ENCODE measurements at places on chromosomes 13 and 19.

- DNase-seq, result no peak
Observed at GRCh38 chr13:102510072-102510471, 86.7 kb upstream of the TPP2 start.

- no peak for DNase-seq
Observed at GRCh38 chr13:114268344-114269280, 12.8 kb upstream of the UPF3A start.

GRCh38 chr13:94658926-94659597, 53.3 kb downstream of the SOX21 start:
- DNase-seq, result no peak

GRCh38 chr19:12667731-12668302, 1.2 kb downstream of the WDR83 start:
- no peak for DNase-seq

- peak; percentile 15 for DNase-seq
Observed at GRCh38 chr19:38134540-38135149, 89.4 kb downstream of the DPF1 start.

DNA sequence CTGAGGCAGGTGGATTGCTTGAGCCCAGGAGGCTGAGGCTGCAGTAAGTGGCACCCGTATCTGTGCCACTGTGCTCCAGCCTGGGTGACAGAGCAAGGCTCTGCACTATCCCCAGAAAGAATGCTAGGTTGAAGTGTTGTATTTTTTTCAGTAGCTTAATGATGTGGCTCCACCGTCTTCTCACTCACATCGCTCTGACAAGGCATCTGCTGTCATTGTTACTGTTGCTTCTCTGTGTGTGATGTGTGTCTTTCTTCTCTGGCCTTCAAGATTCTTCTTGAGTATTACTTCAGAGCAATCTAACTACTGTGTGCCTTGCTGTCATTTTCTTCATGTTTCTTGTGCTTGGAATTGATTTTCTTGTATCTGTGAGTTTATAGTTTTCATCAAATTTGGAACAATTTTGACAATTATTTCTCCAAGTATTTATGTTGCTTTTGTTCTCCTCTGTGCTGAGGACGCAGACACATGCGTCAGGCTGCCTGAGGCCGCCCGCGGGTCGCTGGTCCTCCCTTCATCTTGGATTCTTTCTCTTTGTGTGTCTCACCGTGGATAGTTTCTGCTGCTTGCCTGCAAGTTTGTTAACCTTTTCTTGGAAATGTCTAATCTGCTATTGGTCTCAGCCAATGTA, 10.8 kb downstream of the ADPRHL1 start:
- no peak for DNase-seq

DNA sequence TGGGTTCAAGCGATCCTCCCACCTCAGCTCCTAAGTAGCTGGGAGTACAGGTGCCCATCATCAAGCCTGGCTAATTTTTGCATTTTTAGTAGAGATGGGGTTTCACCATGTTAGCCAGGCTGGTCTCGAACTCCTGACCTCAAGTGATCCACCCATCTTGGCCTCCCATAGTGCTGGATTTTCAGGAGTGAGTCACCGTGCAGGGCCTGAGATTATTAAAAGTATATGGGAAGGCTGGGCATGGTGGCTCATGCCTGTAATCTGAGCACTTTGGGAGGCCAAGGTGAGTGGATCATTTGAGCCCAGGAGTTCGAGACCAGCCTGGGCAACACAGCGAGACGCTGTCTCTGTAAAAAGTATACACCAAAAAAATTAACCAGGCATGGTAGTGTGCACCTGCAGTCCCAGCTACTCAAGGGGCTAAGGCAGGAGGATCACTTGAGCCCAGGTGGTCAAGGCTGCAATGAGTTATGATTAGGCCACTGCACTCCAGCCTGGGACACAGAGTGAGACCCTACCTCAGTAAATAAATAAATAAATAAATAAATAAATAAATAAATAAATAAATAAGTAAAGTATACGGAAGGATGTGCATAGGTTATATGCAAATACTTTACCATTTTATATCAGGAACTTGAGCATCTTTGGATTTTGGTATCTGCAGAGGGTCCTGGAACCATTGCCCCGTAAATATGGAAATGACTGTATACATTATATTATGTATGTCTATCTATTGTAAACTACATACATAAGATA, 854 bp downstream of the IL12RB1 start:
- no peak for DNase-seq

- no peak for DNase-seq
Observed at GRCh38 chr13:45773944-45774343, 71.8 kb downstream of the CBY2 start.

GRCh38 chr19:40400559-40400958, 10.6 kb upstream of the HIPK4 start:
- DNase-seq, result no peak

GRCh38 chr13:48896312-48896711, 79.4 kb upstream of the FNDC3A start:
- DNase-seq, result no peak

DNA sequence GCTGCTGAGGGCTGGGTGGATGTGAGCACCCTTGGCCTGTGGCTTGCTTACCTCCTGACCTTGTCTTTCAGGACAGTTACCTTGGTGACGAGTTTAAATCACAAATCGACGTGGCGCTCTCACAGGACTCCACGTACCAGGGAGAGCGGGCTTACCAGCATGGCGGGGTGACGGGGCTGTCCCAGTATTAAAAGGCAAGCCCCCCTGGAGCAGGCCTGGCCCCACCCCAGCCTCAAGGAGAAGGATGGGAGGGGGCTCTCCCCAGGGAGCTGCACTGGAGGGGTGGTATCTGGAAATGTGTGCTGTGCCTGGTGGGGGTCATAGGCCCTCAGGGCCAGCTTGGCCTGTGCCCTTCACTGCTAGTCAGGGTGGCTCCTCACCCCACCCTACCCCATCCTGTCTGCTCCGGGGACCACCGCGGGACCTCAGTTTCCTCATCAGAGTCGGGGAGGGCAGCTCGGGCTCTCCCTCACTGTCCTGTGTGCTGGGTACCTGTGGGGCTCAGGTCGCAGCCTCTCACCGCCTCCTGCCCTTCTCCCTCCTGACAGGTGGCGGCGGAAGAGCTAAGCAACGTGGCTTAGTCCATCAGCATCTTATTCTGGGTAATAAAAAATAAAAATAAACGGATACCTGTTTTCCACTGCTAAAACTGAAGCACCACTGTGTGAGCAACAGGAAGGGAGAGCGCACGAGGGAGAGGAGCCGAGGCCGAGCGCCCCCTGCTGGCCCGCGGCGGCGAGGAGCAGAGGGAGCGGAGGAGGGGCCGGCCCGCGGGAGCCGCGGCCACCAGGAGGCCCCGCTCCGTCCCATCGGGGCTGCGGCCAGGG, 29.8 kb downstream of the CERS1 start:
- peak; percentile 65 for DNase-seq

DNA sequence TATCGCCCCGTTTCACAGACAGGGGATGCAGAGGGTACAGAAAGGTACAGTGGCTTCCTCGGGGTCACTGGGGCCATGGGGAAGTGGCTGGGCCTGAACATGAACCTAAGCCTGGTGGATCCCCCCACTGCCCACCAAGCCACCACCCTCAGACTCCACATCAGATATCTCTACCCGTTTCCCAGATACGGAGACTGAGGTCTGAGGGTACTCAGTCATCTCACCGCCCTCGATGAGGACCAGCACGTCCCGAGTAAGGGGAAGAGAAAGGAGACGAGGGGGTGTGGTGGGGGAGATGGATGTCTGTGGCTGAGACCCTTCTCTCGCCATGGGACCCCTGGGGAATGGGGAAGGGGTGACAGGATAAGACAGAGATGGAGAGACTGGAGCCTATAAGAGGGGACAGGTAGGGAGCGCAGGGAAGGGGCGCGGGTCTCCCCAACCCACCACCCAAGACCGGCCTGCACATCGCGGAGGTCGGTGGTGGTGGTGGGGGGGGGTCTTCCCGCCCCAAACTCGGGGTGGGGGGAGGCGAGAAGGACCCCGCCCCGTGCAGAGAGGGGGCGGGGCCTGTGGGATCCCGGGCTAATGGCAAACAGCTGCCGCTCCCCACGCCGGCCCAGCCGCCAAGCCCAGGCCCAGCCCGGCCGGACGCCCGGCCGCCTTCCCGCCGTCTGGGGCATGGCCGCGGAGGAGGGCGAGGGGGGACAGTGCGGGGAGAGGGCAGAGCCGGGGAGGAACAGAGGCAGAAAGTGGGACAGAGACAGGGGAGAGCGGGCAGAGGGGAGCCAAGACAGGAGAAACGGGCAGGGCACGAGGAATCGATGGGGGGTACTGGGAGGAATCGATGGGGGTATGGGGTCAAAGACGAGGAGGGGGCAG, 698 bp downstream of the KANK2 start:
- DNase-seq, result no peak

DNA sequence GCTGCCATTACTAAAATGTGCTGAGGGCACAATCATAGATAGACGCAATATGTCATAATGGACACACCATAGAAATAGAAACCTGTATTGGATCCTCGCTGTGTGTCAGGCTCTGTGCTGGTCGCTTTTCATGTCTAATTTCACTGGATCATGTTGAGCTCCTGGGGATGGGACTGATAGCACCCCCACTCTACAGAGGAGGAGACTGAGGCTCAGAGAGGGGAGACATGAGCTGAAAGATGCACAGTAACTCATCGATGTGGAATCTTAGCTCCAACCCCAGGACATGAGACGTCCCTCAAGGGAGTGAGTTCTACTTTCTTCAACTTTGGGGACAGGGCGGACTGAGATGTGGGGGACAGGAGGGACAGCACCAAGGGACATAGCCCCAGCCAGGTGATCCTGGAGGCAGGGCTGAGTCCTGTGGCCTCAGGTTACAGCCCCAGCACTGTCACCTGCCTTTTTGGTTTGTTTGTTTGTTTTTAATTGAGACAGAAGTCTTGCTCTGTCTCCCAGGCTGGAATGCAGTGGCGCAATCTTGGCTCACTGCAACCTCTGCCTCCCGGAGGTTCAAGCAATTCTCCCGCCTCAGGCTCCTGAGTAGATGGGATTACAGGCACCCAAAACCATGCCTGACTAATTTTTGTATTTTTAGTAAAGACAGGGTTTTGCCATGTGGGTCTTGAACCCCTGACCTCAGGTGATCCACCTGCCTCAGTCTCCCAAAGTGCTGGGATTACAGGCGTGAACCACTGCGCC, 6.6 kb upstream of the GIPC1 start:
- DNase-seq, result no peak

DNA sequence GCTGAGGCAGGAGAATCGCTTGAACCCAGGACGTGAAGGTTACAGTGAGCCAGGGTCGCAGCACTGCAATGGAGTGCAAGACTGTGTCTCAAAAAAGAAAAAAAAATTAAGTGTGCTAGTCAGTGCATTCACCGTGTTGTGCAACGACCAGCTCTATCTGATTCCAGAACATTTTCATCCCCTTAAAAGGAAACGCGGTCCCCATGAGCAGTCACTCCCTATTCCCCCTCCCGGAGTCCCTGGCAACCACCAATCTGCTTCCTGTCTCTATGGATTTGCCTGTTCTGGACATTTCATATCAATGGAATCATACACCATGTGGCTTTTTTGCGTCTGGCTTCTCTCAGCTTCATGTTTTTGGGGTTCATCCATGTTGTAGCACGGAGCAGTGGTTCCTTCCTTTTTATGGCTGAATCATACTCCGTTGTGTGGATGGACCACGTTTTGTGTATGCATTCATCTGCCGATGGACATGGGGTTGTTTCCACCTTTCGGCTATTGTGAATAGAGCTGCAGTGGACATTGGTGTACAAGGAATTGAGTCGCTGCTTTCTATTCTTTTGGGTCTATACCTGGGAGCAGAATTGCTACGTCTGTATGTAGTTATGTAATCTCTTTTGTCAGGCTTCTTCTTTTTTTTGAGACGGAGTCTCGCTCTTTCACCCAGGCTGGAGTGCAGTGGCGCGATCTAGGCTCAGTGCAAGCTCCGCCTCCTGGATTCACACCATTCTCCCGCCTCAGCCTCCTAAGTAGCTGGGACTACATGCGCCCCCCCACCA, 19.8 kb downstream of the MYO9B start:
- no peak for DNase-seq

GRCh38 chr19:11581740-11582139, 4.3 kb upstream of the ACP5 start:
- DNase-seq, result peak; percentile 46

DNA sequence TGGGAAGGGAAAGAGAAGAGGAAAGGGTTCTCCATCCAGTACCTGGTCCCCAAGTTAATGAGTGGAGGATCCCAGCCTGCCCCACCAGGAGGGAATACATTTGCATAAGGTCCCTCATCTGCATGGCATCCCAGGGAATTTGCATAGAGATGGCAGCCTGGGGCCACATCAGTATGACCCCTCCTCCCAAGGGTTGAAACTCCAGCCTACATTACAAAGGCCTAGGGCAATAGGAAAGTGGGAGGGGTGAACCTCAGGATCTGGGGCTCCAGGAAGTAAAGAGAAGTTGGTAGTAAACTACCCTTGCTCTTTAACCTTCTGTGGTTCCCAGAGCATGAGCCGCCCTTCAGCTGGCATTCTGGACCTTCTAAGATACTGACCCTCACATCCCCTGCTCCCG, 6.8 kb upstream of the NECTIN2 start:
- DNase-seq, result no peak

DNA sequence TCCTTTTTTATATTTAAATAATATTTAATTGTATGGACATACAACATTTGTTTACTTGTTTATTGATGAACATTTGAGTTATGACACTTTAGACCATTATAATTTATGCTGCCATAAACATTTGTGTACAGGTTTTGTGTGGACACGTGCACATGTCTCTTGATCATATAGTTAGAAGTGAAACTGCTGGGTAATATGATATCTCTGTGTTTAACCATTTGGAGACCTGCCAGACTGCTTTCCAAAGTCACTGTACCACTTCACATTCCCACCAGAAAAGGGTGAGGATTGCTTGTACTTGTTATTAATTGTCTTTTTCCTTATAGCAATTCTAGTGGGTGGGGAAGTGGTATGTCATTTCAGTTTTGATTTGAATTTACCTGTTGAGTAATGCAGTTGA, 145.6 kb upstream of the KLHL1 start:
- DNase-seq, result no peak

DNA sequence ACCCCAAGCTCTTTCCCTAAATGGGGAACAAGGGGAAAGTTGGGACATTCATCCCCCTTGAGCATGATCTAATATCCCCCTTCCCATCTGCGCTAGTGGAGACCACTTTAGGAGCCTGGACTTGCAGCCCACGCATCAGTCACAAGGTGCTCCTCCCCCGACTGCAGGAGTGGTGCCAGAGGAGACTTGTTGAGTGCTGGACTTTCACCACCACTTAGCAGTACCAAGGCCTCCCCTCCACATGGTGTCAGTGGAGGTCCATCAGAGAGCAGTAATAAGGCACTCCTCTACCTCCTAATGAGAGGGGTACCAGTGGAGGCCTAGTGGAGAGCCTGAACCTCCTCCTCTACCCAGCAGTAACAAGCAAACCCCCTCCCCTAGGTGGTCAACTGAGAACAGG, 22.5 kb downstream of the CAB39L start:
- peak; percentile 29 for DNase-seq

DNA sequence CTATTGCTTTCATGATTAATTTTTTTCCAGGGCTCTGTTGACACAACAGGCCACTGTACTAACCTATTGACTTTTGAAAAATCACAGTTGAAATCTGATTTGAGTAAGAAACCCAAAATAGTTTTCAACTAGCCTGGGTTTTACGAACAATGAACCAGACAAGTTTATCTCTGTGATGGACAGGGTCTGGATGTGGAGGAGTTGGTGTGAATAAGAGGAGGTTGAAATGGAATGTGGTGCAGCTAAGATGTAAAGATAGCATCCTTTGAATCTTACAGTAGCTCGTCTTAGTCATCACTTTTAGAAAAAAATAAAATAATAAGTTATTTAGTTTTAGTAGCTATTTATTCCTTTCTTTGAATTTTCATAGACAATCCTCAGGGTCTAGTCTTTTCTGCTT, 8.3 kb upstream of the OXGR1 start:
- DNase-seq, result no peak

All from activated naive CD4-positive, alpha-beta T cell treated with Interleukin-2 at 50 U/mL for 16 hours (primary cell).